B cell (primary cell): ENCODE measurements at places on chromosomes 5 and 9. TPM values are rescaled to one million over a fixed set of nuclear protein-coding genes. Genes with fewer than 3 reads are reported as not detected.

- H3K4me1 ChIP-seq: peaks cover 21% of the 10 kb centered on the region
- no peak overlapping the region for H3K27ac ChIP-seq
- DNase-seq: no peak
- no peaks in the 10 kb centered on the region for H3K27me3 ChIP-seq
- no peak overlapping the region for H3K4me3 ChIP-seq
These were observed 1.2 kb upstream of the SIL1 start for GRCh38 chr5:139199321-139199720.

LCP2 gene
- polyA plus RNA-seq: 11.7 TPM in 2 replicates

GRCh38 chr9:134057751-134058701 is 9.8 kb downstream of the BRD3 start:
- no peak overlapping the region for H3K4me3 ChIP-seq
- no peak overlapping the region for H3K27ac ChIP-seq
- no peaks in the 10 kb centered on the region for H3K27me3 ChIP-seq
- H3K4me1 ChIP-seq: peaks cover 41% of the 10 kb centered on the region
- DNase-seq: no peak

GRCh38 chr5:126016256-126016655 is 407.0 kb upstream of the GRAMD2B start:
- H3K4me1 ChIP-seq: no peaks in the 10 kb centered on the region
- no peaks in the 10 kb centered on the region for H3K27me3 ChIP-seq
- no peak for DNase-seq
- H3K27ac ChIP-seq: no peak overlapping the region
- H3K4me3 ChIP-seq: no peak overlapping the region
- H3K36me3 ChIP-seq: no peaks in the 10 kb centered on the region

DNA sequence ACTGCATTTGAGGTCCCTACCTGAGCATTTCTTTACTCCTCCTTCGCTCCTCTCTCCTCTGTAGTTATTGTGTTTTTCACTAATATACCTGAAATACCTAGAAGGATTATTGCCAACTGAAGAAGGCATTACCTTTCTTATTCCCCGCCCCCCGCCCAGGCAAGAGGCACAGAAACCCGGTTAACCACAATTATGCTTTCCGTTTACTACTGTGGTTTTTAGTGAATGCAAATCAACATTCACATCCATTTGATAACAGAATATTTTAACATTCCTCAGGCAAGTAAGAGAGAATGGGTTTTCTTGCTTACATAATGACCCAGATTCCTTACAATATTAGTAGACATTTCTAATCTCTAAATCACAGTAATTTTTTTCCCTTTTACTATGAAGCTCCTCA is 136.9 kb downstream of the PCSK5 start:
- H3K27me3 ChIP-seq: no peaks in the 10 kb centered on the region
- H3K4me1 ChIP-seq: no peaks in the 10 kb centered on the region
- H3K27ac ChIP-seq: no peak overlapping the region
- no peak overlapping the region for H3K4me3 ChIP-seq

DNA sequence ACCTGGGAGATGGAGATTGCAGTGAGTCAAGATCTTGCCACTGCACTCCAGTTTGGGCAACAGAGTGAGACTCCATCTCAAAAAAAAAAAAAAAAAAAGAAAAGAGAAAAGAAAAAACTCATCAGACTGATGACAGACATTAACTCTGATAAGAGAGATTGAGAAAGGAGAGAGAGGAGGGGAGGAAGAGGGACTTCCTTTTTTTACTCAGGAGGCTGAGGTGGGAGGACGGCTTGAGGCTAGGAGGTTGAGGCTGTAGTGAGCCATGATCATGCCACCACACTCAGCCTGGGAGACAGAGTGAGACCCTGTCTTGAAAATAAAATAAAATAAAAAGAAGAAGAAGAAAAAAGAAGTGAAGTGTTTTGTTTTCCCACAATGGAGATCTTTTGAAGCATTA is 9.7 kb upstream of the MSMP start:
- H3K27me3 ChIP-seq: no peaks in the 10 kb centered on the region
- no peak overlapping the region for H3K4me3 ChIP-seq
- no peak overlapping the region for H3K27ac ChIP-seq
- peaks cover 5% of the 10 kb centered on the region for H3K4me1 ChIP-seq
- H3K36me3 ChIP-seq: peaks cover under 1% of the 10 kb centered on the region

GRCh38 chr5:144453753-144454152 is 283.1 kb downstream of the KCTD16 start:
- H3K4me3 ChIP-seq: no peak overlapping the region
- no peaks in the 10 kb centered on the region for H3K27me3 ChIP-seq
- H3K4me1 ChIP-seq: no peaks in the 10 kb centered on the region
- H3K27ac ChIP-seq: no peak overlapping the region
- no peak for DNase-seq
- no peaks in the 10 kb centered on the region for H3K36me3 ChIP-seq

PCDHGA6 gene
- polyA plus RNA-seq: 0.33 and 0.78 TPM in 2 replicates

DNA sequence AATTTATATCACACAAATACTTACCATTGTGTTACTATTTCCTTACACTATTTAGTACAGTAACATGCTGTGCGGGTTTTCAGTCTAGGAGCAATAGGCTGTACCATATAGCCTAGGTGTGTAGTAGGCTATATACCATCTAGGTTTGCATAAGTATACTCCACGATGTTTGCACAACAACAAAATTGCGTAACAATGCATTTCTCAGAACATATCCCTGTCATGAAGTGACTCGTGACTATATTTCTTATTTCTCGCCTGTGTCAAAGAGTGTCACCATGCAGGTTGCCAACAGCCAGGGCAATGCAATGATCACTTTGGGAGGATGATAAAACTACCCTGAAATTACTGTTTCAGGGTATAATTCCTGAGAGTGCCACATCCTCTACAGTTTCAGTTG is 65.6 kb upstream of the CD180 start:
- no peaks in the 10 kb centered on the region for H3K4me1 ChIP-seq
- H3K27ac ChIP-seq: no peak overlapping the region
- H3K36me3 ChIP-seq: no peaks in the 10 kb centered on the region
- H3K27me3 ChIP-seq: no peaks in the 10 kb centered on the region
- H3K4me3 ChIP-seq: no peak overlapping the region
- DNase-seq: no peak

DNA sequence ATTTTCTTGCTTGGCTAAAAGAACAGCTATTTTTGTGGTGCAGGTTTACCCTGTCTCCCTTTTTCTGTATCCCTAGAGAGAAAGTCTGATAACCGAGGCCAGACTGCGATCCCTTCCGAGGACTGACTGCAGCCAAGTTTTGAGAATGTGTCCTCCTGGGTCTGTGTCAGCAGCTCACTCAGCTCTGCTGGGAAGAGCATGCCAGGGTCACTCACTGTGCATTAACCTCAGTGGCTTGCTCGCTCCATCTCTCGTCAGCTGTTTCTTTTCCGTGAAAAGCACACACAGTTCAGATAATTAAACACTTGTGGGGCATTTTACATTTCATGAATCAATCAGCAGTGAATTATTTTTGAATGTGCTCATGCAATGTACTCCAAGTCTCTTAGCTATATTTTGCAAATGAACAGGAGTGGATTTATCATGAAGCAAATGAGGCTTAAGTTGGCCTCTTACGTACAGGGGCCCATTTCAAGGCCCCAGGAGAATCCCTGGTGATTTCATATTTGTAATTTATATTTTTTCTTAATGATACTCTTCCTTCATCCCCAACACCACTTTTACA is 252.1 kb downstream of the SMARCA2 start:
- no peaks in the 10 kb centered on the region for H3K36me3 ChIP-seq
- DNase-seq: no peak
- H3K27me3 ChIP-seq: no peaks in the 10 kb centered on the region
- H3K4me3 ChIP-seq: no peak overlapping the region
- H3K27ac ChIP-seq: no peak overlapping the region

ARL14EPL gene
- 0.17 and 0.19 TPM in 2 replicates for polyA plus RNA-seq

GRCh38 chr5:77947041-77947428 is 170.9 kb upstream of the TBCA start:
- no peak for DNase-seq
- no peak overlapping the region for H3K4me3 ChIP-seq
- H3K36me3 ChIP-seq: no peaks in the 10 kb centered on the region
- no peaks in the 10 kb centered on the region for H3K27me3 ChIP-seq
- no peaks in the 10 kb centered on the region for H3K4me1 ChIP-seq

CKMT2 gene
- not detected in 2 replicates for polyA plus RNA-seq

- no peak overlapping the region for H3K27ac ChIP-seq
- no peaks in the 10 kb centered on the region for H3K4me1 ChIP-seq
- peaks cover 6% of the 10 kb centered on the region for H3K27me3 ChIP-seq
- no peak for DNase-seq
These were observed 39.0 kb downstream of the KCNIP1 start for GRCh38 chr5:170542691-170543293.

GRCh38 chr5:177124486-177124991 is 9.0 kb upstream of the NSD1 start:
- no peaks in the 10 kb centered on the region for H3K36me3 ChIP-seq
- peak; percentile 59 for DNase-seq
- no peaks in the 10 kb centered on the region for H3K27me3 ChIP-seq
- peak overlapping the region; percentile 73 for H3K27ac ChIP-seq
- peak overlapping the region; percentile 14 for H3K4me3 ChIP-seq

ADAMTS6 gene
- polyA plus RNA-seq: 3.6 and 4.1 TPM in 2 replicates
